Regular cardiac myocyte (primary cell): ENCODE measurements at places on chromosomes 2 and 18. TPM values are rescaled to one million over a fixed set of nuclear protein-coding genes. Genes with fewer than 3 reads are reported as not detected.

The ASIC4 gene
- 0.85 TPM in 1 of 2 replicates, not detected in the other for total RNA-seq

The SLC40A1 gene
- 5.9 and 107 TPM in 2 replicates for total RNA-seq

The SERPINB12 gene
- not detected in 2 replicates for total RNA-seq

The POTEJ gene
- not detected in 2 replicates for total RNA-seq

The FIGN gene
- total RNA-seq, result 0.96 and 1.7 TPM in 2 replicates

The CYBRD1 gene
- 81.9 and 312 TPM in 2 replicates for total RNA-seq
